Cortex of kidney (tissue), 1 donor: ENCODE measurements at places on chromosomes 2 and 18.

DNA sequence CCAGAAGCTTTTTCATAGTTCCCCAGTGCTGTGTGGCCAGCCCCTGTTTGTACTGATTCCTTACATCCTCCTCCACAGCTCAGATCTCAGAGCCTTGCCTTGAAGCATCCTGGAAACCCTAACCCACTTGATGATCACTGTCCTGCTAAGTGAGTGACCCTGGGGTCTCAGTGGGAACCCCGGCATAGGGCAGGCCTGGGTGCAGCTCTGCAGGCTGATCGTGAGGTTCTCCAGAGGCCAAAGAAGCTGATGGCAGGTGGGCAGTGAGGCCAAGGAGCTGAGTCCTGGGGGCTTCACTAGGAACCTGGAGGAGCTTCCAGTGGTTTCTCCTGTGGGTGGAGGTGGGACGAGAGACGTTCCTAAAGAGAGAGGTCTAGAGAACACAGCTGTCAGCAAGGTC is 47.4 kb upstream of the BIN1 start:
- DNase-seq = no peak

- no peak for DNase-seq
Measured at GRCh38 chr18:7303316-7304060, 72.6 kb downstream of the LRRC30 start.

- DNase-seq = no peak
Measured at GRCh38 chr2:3313781-3314375, 63.7 kb downstream of the EIPR1 start.

- no peak for DNase-seq
Measured at GRCh38 chr2:104408266-104408665, 445.6 kb upstream of the POU3F3 start.

- DNase-seq = no peak
Measured at GRCh38 chr2:28408764-28409599, 16.3 kb downstream of the FOSL2 start.

- DNase-seq = no peak
Measured at GRCh38 chr2:20580690-20581437, 70.0 kb downstream of the HS1BP3 start.

DNA sequence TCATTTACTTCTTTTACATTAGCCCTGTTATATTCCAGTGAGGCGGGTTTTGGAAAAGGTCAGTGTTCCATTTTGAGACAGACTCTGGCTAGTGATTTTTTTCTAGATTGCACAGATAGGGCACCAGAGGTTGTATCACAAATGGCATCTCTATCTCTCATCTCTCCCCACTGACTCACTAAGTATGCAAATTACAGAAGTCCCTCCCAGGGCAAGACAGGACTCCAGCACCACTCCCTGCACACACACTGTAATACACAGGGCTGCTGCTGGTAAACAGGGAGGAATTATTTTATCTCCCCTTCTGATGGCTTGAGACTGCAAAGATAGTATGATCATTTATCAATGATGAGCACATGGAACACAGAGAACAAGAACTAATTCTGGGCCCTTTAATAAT is 46.2 kb downstream of the AKAIN1 start:
- DNase-seq = no peak

GRCh38 chr18:59927246-59927825 is 27.5 kb downstream of the PMAIP1 start:
- no peak for DNase-seq

GRCh38 chr2:20707601-20708000 is 40.7 kb downstream of the GDF7 start:
- no peak for DNase-seq

- no peak for DNase-seq
Measured at GRCh38 chr2:197077336-197077735, 150.8 kb upstream of the PGAP1 start.

- no peak for DNase-seq
Measured at GRCh38 chr2:191567206-191567605, 110.7 kb upstream of the NABP1 start.

- no peak for DNase-seq
Measured at GRCh38 chr2:145845207-145845894, 1325.4 kb upstream of the ZEB2 start.

GRCh38 chr2:171889808-171890207 is 4.2 kb downstream of the SLC25A12 start:
- DNase-seq = no peak

DNA sequence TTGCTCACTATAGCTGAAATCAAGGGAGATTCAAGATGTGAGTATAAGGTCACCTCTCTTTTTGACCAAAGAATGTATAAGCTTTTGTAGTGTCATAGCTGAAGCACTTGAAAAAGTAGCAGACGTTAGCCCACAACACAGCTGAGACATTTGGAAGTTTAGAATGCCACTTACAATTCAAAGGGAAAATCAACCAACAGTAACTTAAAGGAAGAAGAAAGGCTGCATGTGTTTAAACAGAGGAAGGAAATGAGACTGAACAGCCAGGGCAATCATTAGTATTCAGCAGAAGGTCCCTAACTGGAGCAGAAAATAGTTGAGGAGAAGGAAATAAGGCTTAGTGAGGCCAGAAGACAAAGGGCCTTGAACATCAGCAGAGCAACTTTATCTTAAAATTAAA is 23.5 kb upstream of the SCG2 start:
- no peak for DNase-seq

- no peak for DNase-seq
Measured at GRCh38 chr2:129742415-129743180, 236.9 kb upstream of the RAB6C start.

GRCh38 chr2:228378696-228379425 is 197.4 kb upstream of the SPHKAP start:
- no peak for DNase-seq

DNA sequence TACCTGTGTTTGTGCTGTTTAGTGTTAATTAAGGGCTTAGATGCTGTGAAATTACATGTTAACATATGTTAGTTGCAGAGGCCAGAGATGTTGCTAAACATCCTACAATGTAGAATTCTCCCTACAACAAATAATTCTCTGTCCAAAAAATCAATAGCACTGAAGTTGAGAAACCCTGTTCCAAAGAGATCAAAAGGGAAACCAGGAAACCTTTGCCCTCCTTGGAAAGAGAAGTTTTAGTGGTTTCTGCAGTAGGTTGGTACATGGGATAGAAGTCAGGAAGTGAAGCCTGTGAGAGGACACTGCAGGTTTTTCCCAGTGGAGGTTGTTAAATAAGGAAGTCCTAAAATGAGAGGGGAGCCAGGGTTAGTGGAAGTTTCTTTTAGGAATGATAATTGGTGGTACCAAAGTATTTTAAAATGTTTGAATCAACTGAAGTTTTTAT is 6.3 kb upstream of the RMDN2 start:
- no peak for DNase-seq

- no peak for DNase-seq
Measured at GRCh38 chr2:14235667-14236066, 396.9 kb upstream of the LRATD1 start.

- DNase-seq = no peak
Measured at GRCh38 chr2:207805566-207806226, 36.0 kb upstream of the FZD5 start.

GRCh38 chr2:232873909-232874641 is 4.0 kb downstream of the SNORC start:
- DNase-seq = no peak

DNA sequence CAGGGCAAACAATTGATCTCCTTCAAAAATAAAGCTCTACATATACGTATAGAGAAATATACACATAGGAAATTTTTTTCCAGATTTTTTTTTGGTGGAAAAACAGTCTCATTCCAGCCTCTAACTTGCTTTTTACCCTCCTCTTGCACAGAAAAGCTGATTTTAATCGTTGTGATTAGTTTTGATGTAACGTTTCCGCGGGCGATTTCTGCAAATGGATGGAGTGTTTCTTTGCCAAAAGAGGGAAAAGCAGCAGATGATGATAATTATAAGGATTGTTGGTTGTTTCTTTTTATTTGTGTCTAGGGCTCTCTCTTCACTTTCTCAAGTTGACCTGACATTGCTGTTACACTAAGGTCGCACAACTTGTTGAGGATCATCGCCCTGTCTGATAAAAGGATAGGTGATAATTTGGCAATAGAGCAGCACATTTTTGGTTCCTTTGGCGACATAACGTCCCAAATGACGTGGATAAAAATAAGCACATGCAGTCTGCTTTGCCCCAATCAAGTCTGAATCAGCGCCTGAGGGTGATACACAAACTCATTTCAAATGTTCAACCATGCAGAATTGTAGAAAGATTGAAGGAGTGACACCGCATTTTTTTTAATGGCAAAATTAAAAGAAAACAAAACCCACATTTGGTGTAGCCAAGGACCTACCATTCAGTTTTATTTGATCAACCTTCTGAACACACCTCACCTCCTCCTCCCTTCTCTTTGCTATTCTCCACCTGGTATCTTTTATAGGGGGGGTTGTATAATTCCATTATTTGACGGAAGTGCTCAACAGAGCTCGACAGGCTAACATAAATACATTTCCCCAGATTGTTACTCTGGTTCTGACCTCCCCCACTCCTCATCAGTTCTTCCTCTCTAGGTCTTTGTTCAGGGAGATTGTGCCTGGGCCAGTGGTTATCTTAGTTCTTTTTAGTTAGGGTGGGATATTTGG is 109.6 kb upstream of the KCTD1 start:
- no peak for DNase-seq

DNA sequence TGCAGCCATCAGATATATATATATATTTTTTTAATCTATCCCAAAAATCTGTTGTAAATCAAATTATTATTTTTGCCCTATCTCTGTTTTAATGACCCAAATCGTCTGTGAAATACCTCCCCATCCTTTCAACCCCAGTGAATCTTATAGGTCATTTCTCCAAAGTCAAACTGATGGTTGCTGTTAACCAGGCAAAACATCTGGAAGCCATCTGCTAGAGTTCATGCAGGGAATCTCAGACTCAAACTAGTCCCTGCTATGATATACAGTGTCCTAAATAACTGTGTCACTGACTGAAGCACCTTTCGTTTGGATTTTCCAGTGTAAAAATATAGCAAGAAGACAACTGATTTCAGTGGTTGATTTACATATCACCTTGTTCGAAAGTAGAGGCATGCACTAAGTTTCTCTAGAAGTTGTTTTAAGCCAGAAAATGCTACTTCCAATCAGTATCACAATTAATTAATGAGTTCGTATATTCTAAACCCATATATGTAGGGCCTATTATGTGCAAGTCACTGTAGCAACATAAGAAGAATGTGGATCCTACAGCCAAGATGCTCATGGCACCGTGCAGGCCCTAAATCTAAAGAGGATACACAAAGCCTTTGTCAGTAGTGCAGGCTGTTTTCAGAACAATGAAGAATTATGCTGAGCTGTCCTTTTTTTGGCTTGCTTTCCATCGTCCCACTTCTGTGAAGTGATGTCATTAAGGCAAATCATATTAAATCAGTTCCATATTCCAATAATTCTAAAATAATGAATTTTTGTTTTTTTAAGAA is 566.0 kb downstream of the STK39 start:
- no peak for DNase-seq

DNA sequence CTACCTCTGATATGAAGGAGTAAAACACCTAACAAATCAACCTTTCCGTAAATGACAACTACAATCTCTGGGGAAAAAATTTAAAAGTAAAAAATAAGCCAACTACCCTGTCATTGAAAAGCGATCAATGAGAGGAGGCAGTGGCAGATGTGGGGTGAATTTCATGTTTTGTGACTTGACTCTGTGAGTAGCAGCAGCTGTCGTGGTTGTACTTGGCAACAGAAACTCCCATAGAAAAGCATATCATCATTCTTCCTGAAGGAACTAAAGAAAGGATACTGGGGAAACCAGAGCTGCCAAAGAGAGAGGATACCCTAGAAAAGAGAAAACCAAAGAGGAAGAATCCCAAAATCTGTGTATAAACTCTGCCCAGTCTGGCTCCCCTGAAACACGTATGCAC is 236.4 kb downstream of the TNS1 start:
- no peak for DNase-seq

DNA sequence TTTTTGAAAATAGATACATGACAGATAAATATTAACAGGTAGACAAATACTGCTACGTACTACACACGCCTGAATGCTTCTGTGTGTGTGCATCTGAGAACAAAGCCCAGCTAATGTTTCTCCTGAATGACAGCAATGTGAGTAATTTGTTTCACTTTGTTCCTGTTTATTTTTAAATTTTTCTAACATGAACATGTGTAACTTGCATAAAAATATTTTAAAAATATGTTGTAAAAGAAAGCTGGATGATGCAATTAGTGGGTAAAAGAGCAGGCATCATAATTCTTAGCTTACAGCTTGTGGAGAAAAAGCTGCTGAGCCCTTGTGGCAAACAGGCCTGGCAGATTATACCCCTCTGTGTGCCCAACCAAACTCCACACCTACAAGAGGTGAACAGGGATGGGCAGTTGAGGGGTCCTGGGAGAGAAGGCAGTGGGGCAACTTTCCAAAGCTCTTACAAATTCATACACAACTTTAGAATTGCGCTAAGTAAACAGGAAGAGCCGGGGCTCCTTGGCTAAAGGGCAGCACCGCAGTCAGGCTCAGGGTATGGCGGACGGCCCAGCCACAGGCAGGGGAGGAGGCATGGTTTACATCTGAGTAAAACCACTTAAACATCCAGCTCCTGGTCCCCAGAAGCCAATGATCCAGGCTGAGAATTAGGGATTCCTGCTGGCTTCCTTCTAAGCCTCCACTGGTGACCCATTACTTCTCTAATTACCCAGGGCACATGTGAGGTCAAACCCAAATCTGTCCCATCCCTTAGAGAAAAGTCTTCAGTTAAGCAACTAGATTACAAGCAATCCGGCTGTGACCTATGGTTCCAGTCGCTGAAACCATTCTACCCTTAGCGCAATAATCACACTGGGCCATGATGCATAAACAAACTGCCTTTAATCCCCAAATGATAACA is 14.0 kb downstream of the PXDN start:
- DNase-seq = no peak

DNA sequence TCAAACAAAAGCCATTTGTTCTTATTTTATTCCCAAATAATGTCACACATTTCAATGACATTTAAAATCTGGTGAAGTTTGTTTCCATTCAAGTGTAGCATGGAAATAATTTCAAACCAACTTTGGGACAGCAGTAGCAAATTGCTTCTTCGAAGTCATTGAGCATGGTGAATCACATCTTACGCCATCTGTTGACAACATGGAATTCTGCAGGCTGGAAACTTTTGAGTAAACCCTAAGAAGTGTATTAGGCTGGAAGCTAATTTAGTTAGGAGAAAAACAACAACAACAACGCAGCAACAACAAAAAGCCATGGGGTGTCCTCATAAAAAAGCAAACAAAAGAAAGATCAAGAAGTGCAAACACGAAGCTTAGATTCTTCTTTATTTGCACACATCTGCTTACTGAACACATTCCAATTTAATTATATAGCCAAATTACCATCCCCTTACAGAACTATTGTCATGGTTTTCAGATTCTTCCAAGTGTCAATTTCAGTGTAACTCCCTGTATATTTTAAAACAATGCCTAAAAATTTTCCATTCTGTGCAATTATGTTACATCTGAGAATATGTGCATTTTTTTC is 659.0 kb upstream of the CDH7 start:
- no peak for DNase-seq

DNA sequence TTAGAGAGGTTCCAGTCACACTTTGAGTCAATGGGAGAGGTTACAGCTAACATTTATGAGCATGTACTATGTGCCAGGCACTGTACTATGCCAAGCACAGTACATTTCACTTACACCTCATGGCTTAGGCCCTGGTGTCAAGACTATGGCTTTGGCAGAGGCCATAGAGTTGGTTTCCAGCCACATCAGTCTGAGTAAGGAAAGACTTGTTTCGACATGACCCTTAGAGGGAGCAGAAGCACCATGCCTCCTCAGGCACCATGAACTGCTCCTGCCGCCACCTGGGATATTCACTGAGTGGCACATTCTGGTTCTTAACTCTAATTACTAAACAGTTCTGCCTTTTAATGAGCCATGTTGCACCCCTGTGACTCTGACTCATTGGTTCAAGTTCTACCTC is 12.7 kb downstream of the DGUOK start:
- DNase-seq = no peak
